HCT116 (cell line): ENCODE measurements at places on chromosomes 1 and 21. TPM values are rescaled to one million over a fixed set of nuclear protein-coding genes. Genes with fewer than 3 reads are reported as not detected.

The PAFAH2 gene
- 13.0 TPM for total RNA-seq

GRCh38 chr1:70025846-70026245 is 179.5 kb downstream of the LRRC40 start:
- no peak for DNase-seq

- DNase-seq, result no peak
These were observed 25.2 kb upstream of the MAP3K7CL start for GRCh38 chr21:29105218-29105617.

- DNase-seq, result no peak
These were observed 19.3 kb upstream of the POFUT2 start for GRCh38 chr21:45306832-45307571.

The FAM43B gene
- total RNA-seq, result not detected

- no peak for DNase-seq
These were observed 17.7 kb downstream of the AGT start for GRCh38 chr1:230696218-230696617.

The RGL1 gene
- 1.3 TPM for total RNA-seq

DNA sequence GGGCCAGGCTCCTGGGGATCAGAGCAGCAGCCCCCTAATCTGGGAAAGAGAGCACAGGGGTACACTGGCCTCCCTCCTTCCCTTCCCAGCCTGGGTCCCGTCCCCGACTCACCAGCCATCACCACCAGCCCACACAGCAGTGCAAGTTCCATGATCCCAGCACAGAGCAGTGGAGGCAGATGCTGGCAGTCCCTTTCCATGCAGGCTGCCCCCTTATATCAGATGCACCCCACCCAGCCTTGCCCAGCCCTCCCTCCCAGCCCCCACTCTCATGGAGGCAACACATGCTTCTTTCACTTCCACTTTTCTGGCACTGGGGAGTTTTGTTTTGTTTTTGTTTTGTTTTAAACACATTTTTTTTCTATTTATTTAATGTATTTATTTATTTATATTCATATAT is at the start of gene PLA2G2D:
TSS of gene PLA2G2D (minus strand) at position 190 of the 400 bp plus-strand sequence. CDS start at position 152, 38 bp downstream.
- no peak for DNase-seq

The AZIN2 gene
- total RNA-seq, result 7.8 TPM

GRCh38 chr1:52436817-52437216 is 32.4 kb downstream of the PRPF38A start:
- DNase-seq, result no peak

DNA sequence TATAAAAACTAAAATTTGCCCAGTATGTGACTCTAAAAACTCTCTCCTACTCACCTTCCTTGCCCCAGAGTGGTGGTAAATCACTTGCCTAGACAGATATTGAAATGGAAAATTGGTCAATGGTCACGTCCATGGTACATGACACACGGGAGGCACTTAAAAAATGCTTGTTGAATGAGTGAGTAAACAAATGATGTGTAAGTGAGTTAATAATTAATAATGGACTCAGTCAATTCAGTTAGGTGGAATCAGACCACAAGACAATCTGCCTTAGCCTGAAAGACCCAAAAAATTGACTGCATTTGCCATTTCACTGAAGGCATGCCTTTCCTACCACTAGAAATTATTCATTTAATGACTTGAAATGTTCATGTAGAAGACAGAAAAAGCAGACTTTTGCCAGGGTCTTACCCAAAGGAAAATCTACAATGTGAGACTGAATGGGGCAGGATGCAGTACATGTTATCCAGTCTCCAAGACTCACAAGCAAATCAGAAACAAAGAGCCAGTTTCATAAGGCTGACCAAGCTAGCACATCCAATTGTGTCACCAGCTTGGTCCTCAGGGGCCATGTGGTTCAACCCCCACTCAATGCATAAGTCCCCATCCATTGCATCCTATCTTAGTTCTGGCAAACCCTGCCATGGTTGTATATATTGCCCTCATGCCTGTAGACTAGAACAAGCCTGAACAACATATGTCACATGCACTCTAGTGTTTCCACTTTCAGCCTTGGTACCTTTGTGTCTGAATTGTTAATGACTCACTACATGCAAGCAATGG is 73.6 kb downstream of the TBX15 start:
- DNase-seq, result no peak

DNA sequence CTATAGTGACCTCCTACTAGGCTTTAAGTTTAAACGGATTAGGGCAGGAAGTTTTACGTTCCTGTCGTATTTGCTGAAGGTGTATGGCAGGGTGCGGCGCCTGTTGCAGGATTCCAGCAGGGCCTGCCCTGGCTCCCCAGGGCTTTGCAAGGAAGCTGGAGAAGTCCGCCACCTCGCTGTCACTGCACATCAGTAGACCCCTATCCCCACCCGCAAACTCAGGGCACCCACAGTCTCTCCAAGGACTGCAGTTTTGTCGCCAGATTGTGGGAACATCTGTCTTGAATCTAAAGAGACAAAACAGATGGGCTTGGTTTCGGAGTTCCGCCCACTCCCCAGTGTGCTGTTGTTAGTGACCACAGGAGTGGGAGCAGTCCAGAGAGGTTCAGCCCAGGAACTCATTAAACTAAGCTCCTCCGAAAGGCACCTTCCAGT is 110.8 kb downstream of the CDC7 start:
- DNase-seq, result no peak
